Parietal lobe (tissue), 2 donors: ENCODE measurements at places on chromosomes 1 and 21. TPM values are rescaled to one million over a fixed set of nuclear protein-coding genes. Genes with fewer than 3 reads are reported as not detected.

The CBR1 gene
- total RNA-seq = 22.8 TPM

The IFNGR2 gene
- 37.2 TPM for total RNA-seq

The SLC16A4 gene
- total RNA-seq = 4.7 TPM

The MAGI3 gene
- total RNA-seq = 64.5 TPM

The CRP gene
- not detected for total RNA-seq

The OR2T35 gene
- total RNA-seq = not detected

The VCAM1 gene
- 14.4 TPM for total RNA-seq

The SERPINC1 gene
- total RNA-seq = not detected

The POU3F1 gene
- 5.9 TPM for total RNA-seq

The KIAA0319L gene
- total RNA-seq = 80.4 TPM

The PRMT2 gene
- total RNA-seq = 329 TPM
